ENCODE measurements at places on chromosomes 5 and 9.

DNA sequence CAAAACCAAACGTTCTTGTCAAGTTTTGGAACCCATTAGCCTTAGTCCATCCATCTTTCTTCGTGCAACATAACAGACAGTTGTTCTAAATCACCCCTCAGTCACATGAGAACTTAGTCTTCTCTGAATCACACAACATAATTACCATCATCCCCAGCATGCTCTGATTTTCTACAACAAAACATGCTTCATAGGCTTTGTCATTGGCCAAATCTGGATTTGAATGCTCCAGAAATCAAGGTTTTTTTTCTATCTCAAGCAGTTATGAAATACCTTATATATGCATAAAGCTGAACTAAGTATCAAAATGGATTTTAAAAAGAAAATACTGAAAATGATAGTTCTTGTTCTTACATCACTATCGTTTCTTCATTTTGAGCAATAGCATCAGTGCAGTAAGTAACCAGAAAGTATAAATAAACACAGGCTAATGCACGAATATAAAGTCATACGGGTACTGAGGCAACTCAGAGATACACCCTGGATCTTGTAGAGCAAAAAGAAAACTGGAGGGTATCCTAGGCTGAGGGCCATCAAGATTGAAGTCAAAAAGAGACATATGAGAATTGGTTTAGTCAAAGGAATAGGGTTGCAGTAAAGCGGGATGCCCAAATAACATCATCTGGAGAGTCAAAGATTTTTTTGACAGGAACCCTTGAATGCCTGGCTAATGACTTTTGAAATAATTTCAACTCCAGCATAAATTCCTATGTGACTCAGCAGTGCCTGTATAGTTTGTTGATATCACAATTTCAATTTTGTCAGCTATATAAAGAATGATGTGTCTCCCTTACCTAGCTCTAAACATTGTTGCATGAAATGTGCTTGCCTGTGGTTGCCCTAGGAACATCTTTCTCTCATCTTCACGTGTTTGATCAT lies 164.7 kb downstream of the ADAMTSL1 start:
- no peak for DNase-seq
- H3K4me1 ChIP-seq: no peaks in the 10 kb centered on the region

GRCh38 chr9:126838055-126838811 lies 22.2 kb upstream of the ZBTB34 start:
- H3K27ac ChIP-seq: no peak overlapping the region
- H3K27me3 ChIP-seq: no peaks in the 10 kb centered on the region
- no peak for DNase-seq
- H3K36me3 ChIP-seq: peaks cover 12% of the 10 kb centered on the region
- peaks cover 27% of the 10 kb centered on the region for H3K4me1 ChIP-seq

DNA sequence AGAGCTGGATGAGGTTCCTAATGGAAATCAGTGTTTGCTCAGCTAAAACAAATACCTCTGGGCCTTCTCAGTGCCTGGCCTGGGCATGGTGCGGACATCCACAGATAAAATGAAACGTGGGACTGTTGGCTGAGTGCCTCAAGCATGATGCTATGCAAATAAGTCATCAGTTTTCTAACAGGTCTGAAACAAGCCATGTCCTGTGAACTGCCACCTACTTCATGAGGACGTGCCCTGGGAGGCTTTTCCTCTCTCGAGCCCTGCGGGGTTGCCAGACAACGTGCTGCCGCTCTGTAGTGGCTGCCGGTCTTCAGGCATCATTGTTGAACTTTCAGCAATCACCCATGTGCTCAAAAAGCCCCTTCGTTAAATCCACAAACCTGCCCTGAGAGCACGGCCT lies 240.4 kb upstream of the IRX2 start:
- H3K4me3 ChIP-seq: no peak overlapping the region
- H3K4me1 ChIP-seq: no peaks in the 10 kb centered on the region
- no peak for DNase-seq
- no peak overlapping the region for H3K27ac ChIP-seq

GRCh38 chr5:146016764-146017484 lies 80.5 kb downstream of the SH3RF2 start:
- H3K4me3 ChIP-seq: no peak overlapping the region
- peaks cover 67% of the 10 kb centered on the region for H3K36me3 ChIP-seq
- H3K27ac ChIP-seq: peak overlapping the region; percentile 14

- no peak for DNase-seq
- no peak overlapping the region for H3K4me3 ChIP-seq
- no peaks in the 10 kb centered on the region for H3K36me3 ChIP-seq
- no peak overlapping the region for H3K27ac ChIP-seq
- no peaks in the 10 kb centered on the region for H3K27me3 ChIP-seq
These were observed 95.1 kb upstream of the ARAP3 start for GRCh38 chr5:141777130-141777529.
